Keratinocyte (primary cell): ENCODE measurements at places on chromosomes 3 and 15. TPM values are rescaled to one million over a fixed set of nuclear protein-coding genes. Genes with fewer than 3 reads are reported as not detected.

ALS2CL gene
- polyA plus RNA-seq, result 35.0 to 76.9 TPM (median 40.9 TPM) in 3 replicates

ZXDC gene
- 9.9 to 10.7 TPM (median 10.3 TPM) in 3 replicates for polyA plus RNA-seq

REC114 gene
- polyA plus RNA-seq, result not detected in 3 replicates

SIDT1 gene
- 0.08 to 0.12 TPM (median 0.09 TPM) in 3 replicates for polyA plus RNA-seq

GRCh38 chr3:160482796-160483195 lies 33.2 kb upstream of the TRIM59 start:
- no peak overlapping the region for H3K27ac ChIP-seq
- H3K4me1 ChIP-seq, result no peaks in the 10 kb centered on the region
- H3K36me3 ChIP-seq, result no peaks in the 10 kb centered on the region
- no peak for DNase-seq
- no peak overlapping the region for H3K4me3 ChIP-seq

DNA sequence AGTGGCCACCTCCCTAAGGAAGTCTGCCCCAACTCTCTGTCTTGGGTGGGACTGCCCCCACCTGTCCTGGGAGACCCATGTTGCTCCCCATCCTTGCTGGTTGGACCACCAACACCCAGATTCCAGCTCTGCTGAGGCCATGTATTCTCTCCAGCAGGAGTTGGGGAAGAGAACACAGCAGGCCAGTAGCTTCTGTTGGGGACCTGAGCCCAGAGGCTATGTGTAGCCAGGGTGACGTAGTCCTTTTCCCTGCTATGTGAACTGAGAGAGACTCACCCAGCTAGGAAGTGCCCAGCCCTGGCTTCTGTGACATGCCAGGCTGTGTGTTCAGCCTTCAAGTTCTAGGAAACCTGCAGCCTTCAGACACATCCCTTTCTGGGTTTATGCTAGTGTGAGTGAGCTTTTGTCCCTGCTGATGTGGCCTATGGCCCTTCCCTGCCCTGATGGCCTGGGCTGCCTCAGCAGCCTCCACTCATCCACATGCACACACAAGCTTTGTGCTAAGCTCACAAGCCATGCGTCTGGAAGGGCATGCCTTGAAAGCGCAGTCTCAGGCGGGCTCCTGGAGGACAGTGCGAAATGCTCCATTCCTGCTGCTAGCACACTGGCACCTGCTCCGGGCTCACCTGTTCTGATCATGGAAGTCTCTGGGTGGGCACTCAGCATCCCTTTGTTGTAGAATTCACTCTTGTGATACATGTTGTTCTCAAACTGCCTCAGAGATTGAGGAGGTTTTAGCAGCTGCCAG lies 42.6 kb downstream of the KY start:
- no peak overlapping the region for H3K4me3 ChIP-seq
- no peaks in the 10 kb centered on the region for H3K4me1 ChIP-seq
- no peak overlapping the region for H3K27ac ChIP-seq
- DNase-seq, result no peak
- H3K27me3 ChIP-seq, result peaks cover 3% of the 10 kb centered on the region

DNA sequence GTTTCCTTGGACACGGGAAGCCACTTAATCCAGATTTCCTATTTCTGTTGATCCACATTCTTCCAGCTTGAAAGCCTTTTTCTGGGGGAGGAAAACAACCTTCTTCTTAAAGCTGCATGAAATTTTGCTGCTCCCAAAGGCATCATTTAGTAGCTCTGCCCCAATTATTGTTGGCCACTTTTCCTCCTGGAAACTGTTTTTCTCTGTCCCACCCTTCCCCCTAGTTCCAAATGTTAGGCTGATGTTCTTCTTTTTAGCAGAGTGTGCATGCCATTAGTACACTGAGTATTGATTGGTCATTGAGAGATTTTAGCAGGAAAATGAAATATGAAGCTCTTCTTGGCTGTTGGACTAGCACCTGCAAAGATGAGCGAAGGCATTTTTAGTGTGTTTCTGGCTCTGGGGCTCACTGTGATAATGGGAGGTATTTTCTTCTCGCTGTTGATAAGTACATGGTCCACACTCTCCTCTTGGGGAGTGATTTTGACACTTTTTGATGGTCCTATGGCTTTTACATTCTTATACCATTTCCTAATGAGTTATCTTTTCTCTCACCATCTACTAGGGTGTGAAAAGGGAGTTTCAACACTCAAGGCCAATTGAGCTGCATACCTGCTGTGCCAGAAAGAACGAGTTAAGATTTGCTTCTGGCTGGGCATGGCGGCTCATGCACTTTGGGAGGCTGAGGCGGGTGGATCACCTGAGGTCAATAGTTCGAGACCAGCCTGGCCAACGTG lies 200.5 kb downstream of the PTPRG start:
- H3K27me3 ChIP-seq, result no peaks in the 10 kb centered on the region
- H3K27ac ChIP-seq, result no peak overlapping the region
- no peak for DNase-seq
- no peaks in the 10 kb centered on the region for H3K36me3 ChIP-seq
- no peak overlapping the region for H3K4me3 ChIP-seq

PRR23E gene
- not detected in 3 replicates for polyA plus RNA-seq

DNA sequence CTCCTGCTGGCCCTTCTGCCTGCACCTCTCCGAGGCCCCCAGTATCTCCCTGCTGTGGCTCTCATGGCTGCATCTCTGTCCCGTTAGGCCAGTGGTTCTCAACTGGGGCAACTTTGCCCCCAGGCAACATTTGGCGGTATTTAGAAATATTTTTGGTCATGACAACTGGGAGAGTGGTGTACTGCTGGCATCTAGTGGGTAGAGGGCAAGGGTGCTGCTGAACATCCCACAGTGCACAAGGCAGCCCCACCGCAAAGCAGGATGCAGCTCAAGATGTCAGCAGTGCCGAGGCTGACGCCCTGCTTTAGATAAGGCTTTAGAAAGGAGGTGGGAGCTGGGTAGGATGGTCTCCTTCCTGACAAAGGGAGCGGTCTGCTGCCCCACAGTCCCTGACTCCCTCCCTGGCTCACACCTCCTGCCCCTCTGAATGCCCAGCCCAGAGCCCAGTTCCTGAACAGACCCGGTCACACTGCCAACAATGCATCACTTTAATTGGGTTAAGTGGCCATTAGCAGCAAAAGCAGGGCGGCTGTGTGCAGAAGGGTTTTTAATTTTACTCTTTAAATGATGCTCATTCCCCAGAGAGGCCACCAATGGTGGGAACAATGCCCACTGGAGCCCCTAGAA lies 68.8 kb upstream of the TMEM115 start:
- H3K27ac ChIP-seq, result no peak overlapping the region
- no peak overlapping the region for H3K4me3 ChIP-seq
- H3K4me1 ChIP-seq, result no peaks in the 10 kb centered on the region
- H3K27me3 ChIP-seq, result peaks cover 11% of the 10 kb centered on the region
